ENCODE measurements at places on chromosomes 7 and 10. TPM values are rescaled to one million over a fixed set of nuclear protein-coding genes. Genes with fewer than 3 reads are reported as not detected.

The CALML3 gene
- total RNA-seq, result 13.5 TPM

DNA sequence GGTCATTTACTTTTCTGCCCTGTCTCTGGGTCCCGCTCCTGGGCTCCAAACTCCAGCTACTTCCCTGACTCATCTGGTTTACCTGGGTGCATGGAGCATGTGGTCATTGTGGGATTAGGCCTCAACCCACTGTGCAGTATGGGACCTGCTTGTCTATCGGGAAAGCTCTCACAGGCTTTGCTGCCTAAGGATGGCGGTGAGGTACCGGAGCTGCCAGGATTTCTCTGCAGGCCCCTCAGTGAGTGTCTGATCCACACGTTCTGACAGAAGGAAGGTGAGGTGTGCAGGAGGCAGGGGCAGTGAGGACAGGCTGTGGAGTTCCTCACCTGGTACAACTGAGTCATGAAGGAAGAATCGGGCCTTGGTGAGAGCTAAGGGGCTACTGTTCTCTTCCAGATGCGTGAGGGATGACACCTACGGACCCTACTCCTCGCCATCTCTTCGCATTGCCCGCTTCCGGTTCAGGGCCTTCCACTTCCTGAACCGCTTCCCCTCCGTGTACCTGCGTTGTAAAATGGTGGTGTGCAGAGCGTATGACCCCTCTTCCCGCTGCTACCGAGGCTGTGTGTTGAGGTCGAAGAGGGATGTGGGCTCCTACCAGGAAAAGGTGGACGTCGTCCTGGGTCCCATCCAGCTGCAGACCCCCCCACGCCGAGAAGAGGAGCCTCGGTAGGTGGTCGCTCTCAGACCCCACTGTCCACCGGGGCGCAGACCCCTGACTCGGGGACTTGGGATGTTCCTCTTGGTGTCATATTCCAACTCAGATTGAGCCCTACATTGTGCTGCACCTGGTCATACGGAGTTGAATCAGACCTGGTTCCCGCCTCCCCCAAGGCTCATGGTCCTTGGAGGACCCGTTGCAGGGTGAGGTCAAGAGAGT is 56.7 kb downstream of the C10orf120 start:
- no peak for DNase-seq

The LIPJ gene
- 2.5 TPM for total RNA-seq

- DNase-seq, result no peak
Observed at GRCh38 chr7:46291601-46292150, 370.6 kb upstream of the IGFBP3 start.

The KAZALD1 gene
- total RNA-seq, result 4.5 TPM

DNA sequence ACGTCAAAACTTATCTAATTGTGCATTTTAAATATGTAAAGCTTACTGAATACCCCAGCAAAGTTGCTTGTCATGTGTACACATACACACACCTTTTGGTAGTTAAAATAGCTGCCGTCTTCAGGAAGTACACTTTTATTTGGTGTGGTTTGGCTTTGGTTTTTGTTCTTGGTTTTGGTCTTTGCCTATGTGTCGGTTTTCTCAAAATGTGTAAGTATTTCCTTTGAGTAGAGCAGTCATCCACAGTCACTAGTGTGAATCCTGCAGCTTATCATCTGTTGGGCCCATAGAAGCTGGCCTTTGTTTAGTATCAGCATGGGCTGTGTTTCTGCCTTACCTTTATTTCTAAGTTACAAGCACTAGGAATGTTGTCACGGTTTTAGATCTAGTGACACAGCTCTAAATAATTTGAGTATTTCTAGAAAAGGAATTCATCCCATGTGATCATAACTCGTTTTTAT is 35.3 kb downstream of the NET1 start:
- DNase-seq, result no peak

DNA sequence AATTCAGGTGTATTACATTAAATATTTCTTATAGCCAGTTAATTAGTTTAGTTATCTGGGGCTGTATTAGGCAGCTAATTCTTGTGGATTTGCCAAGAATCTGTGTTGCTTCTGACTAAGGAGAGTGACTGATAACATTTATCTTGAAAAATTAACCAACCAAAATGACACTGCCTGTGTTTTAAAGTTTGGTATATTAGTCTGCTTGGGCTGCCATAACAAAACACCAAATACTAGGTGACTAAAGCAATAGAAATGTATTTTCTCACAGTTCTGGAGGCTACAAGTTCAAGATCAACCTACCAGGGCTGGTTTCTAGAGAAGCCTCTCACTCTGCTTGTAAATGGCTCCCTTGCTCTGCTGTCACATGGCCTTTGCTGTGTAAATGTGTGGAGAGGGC is 12.9 kb downstream of the EXOC4 start:
- DNase-seq, result no peak

All from breast epithelium (tissue), 4 donors.